ENCODE measurements at places on chromosomes 1 and 21.

- DNase-seq, result no peak
These were observed 95.9 kb downstream of the RASAL2 start for GRCh38 chr1:178189814-178190213.

GRCh38 chr1:175073061-175073460 is 5.4 kb downstream of the TNN start:
- DNase-seq, result no peak

- no peak for DNase-seq
These were observed 39.0 kb upstream of the SAMSN1 start for GRCh38 chr21:14585122-14585521.

DNA sequence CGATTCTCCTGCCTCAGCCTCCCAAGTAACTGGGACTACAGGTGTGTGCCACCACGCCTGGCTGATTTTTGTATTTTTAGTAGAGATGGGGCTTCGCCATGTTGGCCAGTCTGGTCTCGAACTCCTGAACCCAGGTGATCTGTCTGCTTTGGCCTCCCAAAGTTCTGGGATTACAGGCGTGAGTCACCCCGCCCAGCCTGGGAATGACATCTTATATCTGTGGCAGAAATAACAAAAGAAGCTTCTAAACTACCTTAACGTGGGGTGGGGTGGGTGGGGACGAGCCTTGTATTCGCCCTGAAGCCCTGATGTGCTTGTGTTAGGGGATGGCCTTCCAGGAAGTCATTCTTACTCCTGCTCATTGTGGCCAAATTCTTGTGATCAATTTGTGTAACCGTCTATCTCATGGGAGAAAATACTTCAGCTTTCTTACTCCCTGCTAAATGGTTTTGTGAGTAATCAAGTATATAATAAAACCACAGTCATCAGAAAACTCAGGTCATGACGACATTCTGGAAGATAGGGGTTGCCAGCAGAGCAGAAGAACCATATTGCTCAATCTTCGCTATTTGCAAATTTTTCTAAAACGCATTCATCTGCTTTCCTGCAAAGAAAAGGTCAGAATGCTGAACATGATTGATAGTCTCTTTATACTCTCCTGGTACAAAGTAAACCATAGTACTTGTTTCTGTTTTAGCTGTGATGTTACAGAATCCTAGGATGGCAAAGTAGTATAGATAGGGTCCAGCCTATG is 63.2 kb downstream of the DIRAS3 start:
- DNase-seq, result no peak
